Activated T-helper 1 cell treated with anti-CD3 and anti-CD28 coated beads, Interleukin-12 subunit alpha, Interleukin-12 subunit beta, Interleukin-2, Interleukin-4 antibody, amounts not matched to agents 30 ng/mL and 10 ng/mL and 1 ng/mL, durations not matched to agents 14 hours and 24 hours and 36 hours (primary cell): ENCODE measurements at places on chromosomes 16 and 17. TPM values are rescaled to one million over a fixed set of nuclear protein-coding genes. Genes with fewer than 3 reads are reported as not detected.

The ASIC2 gene
- not detected in 2 replicates for total RNA-seq

DNA sequence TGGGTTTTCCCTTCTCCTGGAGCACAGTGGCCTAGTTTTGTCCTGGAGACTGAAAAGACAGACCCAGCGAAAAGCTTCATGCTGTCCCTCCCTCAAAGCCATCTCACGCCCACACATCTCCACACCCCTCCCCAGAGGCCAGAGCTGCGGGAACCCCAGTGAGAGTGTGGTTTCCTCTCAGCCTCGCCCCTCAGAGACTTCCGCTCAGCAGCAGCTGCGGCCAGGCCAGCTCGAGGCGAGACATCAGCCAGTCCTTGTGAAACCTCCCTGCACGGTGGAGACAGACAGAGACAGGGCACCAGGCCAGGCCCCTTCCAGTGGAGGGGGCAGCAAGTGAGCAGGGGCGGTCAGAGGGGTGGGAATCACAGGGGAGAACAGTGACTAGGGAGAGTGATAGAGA lies 77.0 kb upstream of the TNRC6C start:
- DNase-seq = peak; percentile 82

The YBX2 gene
- 0.36 TPM in 1 of 2 replicates, not detected in the other for total RNA-seq

DNA sequence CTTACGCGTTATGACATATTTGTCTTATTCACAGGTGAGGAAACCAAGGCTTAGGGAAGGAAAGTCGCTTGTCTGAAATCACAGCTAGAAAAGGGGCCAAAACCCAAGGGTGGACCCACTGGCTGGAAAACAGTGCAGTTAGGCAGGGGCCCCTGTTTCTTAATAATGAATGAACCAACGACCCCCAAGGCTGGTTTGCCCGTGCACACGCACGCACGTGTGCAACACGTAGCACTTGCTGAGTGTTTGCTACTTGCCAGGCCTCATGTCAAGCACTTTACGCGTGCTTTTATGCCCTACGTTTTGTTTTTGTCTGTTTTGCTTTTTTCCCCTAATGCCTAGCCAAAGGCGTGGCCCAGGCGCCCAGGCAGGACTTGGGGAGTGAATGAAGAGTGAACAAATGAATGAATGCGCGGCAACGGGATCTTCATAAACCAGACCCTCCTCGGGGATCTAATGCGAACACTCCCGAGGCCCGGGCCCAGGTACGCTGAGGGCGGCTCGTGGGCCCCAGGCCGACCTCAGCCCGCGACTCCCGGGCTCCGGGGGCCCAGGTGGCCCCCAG lies 571 bp upstream of the USP10 start:
- DNase-seq = peak; percentile 2
